ENCODE measurements at places on chromosomes 1 and 21.

GRCh38 chr1:162854245-162854882 is 6.6 kb downstream of the CCDC190 start:
- DNase-seq, result peak; percentile 12

- DNase-seq, result no peak
Measured at GRCh38 chr1:43232074-43232473, 37.7 kb upstream of the TMEM125 start.

GRCh38 chr1:237105826-237106225 is 63.8 kb downstream of the RYR2 start:
- no peak for DNase-seq

- no peak for DNase-seq
Measured at GRCh38 chr1:48548985-48549384, 77.0 kb upstream of the SPATA6 start.

DNA sequence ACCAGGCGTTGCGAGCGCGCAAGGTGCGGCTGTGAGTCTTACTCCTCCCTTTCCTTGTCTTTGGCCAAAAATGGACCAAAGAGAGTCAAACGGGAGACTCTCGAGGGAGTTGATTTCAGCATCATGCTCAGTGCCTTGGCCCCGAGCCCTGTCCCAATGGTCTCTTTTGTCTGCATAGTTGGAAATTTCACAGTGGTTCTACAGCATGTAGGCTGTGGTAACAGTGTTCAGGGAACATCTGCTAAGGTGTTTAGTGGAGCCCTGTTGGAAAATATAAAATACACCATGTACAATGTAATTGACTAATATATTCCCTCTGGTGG is 2.7 kb downstream of the CACNA1E start:
- DNase-seq, result no peak

DNA sequence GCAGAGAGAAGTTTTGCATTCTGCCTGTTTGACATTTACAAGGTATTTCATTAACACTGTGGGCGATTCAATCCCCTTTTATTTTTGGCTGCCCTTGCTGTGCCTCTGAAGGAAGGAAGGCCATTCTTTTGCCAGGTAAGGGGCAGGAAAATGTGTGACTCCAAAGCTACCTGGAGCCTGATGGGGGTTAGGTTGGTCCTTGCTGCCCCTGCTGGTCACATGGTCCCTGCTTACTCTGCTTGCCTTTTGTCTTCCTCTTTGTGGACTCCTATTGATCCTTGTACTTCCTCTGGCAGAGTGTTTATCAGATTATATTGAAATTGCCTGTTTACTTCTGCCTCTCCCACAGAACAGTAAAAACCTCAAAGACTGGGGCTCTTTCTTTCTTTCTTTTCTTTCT is 65.7 kb downstream of the ST6GALNAC3 start:
- no peak for DNase-seq

DNA sequence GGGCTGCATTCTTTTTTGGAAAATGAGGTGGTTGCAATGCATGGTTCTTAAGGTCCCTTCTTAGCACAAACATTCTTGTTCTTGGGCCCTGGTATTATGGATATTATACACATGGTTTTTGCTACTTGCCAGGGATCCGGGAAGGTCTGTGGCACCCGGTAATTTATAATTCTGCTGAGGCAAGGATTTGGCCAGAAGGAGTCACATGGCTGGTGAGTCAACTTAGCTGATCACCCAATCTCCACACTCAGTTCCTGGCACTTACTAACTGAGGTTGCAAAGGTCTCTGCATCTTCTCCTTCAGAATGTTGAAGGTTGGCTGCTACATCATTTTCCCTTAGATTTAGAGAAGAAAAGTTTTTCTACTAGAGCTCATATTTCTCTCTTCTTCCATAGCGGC is 112.5 kb downstream of the ROR1 start:
- DNase-seq, result no peak

- no peak for DNase-seq
Measured at GRCh38 chr21:29753216-29753615, 186.6 kb downstream of the GRIK1 start.

DNA sequence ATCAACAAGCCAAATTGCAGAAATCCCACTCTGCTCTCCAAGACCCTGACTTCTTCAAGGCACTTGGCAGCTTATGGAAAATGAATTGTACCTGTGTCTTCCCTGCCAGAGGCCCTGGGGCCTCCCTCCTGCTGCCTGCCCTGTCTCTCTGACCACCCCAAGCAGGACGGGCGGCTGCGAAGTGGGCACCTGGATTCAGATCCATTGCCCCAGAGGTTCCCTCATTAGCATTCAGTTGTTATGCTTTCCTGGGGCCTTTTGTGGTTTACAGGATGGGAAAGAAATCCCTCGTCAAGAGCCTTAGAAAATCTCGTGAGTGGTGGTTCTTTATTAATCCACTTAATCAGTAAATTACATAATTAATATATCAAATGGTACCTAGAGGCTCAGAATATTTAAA is 179.3 kb downstream of the TNR start:
- no peak for DNase-seq

- DNase-seq, result no peak
Measured at GRCh38 chr1:207049974-207050391, 1.0 kb downstream of the YOD1 start.

- DNase-seq, result no peak
Measured at GRCh38 chr1:117638759-117639158, 32.9 kb downstream of the TENT5C start.

DNA sequence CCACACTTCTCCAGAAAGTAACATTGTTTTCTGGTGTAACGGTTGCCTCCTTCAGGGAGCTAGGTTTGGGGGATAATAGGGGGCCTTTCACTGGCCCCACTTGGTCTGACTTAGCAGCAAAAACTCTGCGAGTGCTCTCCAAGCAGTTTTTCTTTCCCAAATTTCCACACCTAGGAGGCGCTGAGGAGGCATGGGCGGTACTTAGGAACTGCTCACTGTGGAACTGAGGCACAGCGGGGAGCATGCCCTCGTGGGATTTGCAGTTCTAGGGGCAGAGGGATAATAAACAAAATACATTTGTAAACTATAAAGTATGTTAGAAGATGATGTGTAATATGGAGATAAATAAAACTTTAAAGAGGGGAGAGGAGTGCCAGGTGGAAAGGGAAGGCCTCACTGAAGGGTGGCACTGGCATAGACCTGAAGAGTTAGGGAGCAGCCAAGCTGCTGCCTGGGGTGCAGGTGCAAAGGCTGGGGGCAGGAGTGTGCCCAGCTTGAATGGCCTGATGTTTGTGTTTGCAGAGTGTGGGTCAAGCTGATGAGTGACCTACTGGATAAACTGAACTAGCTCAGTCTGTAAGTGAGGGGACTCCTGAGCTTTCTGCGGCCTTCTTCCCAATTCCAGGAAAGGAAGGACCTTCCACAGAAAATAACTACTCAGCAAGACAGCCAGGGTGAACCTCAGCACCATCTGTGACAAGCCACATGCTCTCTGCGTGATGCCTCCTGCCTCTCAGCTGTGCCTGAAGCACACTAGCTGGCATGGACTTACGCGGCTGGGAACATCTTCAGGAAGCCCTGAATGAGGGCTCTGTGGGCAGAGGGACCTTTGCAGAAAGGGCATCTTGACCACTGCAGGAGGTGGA is 1.9 kb downstream of the EPHX1 start:
- DNase-seq, result no peak

DNA sequence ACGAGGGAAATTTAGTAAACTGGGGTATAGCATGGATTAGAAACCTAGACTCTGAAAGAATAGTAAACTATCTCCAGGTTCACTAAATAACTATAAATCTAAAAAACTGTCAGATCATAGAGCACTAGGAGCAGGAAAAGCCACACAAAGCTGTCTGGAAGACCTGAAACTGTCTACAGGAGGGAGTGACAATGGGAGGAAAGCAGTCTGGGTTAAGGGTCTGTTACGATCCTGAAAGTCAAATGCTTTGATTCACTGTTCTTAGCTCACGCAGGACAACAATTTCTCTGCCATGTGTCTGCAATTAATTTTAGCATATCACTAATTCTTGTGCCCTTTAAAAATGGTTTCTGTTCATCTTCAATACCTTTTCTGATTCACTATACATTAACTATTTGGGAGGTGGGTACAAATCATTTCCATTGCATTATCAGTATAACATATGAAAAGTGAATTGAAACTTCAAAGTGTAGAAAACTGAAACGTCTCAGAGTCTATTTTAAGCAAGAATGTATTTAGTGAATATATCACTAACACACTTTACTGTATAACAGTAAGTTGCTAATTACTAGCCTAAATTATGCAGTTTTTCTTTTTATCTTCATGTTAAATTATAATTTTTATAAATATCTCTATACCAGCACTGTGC is 18.4 kb downstream of the CEP170 start:
- DNase-seq, result no peak

GRCh38 chr21:40813918-40814317 is 33.0 kb downstream of the DSCAM start:
- no peak for DNase-seq

DNA sequence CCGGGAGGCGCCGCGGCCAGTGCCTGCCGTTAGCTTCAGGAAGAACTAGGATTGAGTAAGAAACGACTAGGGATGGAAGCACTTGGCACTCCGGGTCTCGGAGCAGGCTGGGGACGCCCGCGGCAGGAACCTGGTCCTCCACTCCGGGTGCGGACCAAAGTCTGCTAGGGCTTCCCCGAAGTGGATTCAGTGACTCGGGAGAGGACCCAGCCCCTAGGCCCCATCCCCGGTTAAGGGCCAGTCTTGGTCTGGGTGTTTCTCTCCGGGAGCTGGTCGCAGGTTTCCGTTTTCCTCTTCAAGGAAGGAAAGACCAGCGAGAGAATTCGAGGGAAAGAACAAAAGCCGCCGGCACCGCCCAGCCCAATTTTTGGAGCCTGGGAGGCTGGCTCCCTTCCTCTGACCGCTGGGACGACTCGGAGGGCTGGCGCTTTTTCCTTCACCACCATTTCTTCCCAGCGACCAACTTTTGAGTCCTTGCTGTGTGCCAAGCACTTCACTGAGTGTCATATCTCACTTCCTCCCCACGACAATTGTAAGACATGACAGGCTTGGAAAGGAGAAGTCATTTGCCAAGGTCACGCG is 16.8 kb upstream of the STMN1 start:
- no peak for DNase-seq

DNA sequence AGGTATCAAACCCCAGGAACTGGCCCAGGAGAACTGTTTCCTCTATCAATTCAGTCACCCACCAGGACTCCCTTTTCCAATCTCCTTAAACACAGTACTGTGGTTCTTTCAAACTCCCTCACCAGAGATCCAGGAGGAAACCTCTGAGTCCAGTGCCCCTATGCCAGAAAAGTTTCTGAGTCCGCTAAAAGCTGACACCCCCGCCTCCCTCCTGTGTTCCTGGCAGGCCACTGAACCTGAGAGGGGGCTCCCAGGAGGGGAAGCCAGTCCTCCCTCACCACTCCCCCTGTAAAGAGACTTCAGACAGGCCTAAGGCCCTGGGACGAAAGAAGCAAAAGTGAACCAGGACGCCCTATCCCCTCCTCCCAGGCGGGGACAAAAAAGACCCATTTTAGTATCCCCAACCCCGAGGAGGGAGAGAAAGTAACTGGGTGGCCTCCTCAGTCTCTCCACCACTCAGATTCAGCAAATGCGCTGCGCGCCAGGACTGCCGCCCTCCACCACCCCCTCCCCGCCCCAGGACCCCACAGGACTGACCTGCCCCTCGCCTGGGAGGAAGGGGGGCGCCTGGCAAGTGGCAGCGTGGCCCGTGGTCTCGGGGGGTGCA is 624 bp downstream of the SLC41A1 start:
- DNase-seq, result no peak

- no peak for DNase-seq
Measured at GRCh38 chr1:229241390-229241789, 29.5 kb upstream of the RAB4A start.

All from stimulated activated CD4-positive, alpha-beta T cell treated with anti-CD3 and anti-CD28 coated beads, Interleukin-1b, Interleukin-23, amount 100 ng/mL, for 1 hour (primary cell).